ENCODE measurements at places on chromosomes 1 and 21. TPM values are rescaled to one million over a fixed set of nuclear protein-coding genes. Genes with fewer than 3 reads are reported as not detected.

The OLFM3 gene
- total RNA-seq = not detected

The VANGL2 gene
- 0.28 TPM for total RNA-seq

The LRRN2 gene
- total RNA-seq = not detected

The PLA2G2D gene
- total RNA-seq = not detected

The SLC16A4 gene
- 73.0 TPM for total RNA-seq

The DAB1 gene
- total RNA-seq = 0.56 TPM

The ADAM30 gene
- total RNA-seq = not detected

The CDCA8 gene
- 6.1 TPM for total RNA-seq

The DIO1 gene
- not detected for total RNA-seq

The MPL gene
- not detected for total RNA-seq

The FCGR3A gene
- not detected for total RNA-seq

The ADORA1 gene
- total RNA-seq = under 0.01 TPM

The OR2L5 gene
- not detected for total RNA-seq

The CRYBG2 gene
- not detected for total RNA-seq

The HES2 gene
- total RNA-seq = not detected

The RAB42 gene
- total RNA-seq = 0.83 TPM

The ATP5PO gene
- 237 TPM for total RNA-seq

The OR2G6 gene
- total RNA-seq = not detected

The CA14 gene
- total RNA-seq = not detected

The NGF gene
- total RNA-seq = 12.5 TPM

GRCh38 chr1:194338241-194338948 lies 1152.0 kb upstream of the B3GALT2 start:
- peak; percentile 18 for DNase-seq

- no peak for DNase-seq
Observed at GRCh38 chr1:79655876-79656275, 649.3 kb upstream of the ADGRL4 start.

- peak; percentile 86 for DNase-seq
Observed at GRCh38 chr21:14864211-14865021, 200.4 kb downstream of the NRIP1 start.

DNA sequence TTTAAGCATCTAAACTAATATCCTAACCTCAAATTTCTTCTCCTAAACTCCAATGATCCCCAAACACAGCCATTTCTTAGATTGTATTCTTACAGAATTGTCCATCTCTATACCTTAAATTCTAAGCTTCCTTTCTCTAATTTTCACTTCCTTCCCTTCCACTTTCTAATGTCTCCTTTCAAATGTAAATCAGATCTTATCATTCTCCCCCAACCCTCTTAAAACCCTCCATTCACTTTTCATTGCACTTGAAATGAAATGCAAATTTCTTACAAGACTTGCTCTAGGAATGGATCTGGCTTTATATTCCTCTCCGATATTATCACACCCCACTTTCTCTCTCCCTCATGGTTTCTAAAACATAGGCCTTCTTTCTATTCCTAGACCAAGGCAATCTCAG lies 534.6 kb downstream of the LMO4 start:
- DNase-seq = no peak

- DNase-seq = peak; percentile 88
Observed at GRCh38 chr1:25568834-25569596, 25.6 kb downstream of the LDLRAP1 start.

GRCh38 chr21:44021064-44021463 lies 9.0 kb downstream of the TRAPPC10 start:
- DNase-seq = no peak

GRCh38 chr1:180402001-180402400 lies 100.4 kb downstream of the ACBD6 start:
- no peak for DNase-seq

- no peak for DNase-seq
Observed at GRCh38 chr21:33075128-33075527, 5.2 kb downstream of the OLIG1 start.

DNA sequence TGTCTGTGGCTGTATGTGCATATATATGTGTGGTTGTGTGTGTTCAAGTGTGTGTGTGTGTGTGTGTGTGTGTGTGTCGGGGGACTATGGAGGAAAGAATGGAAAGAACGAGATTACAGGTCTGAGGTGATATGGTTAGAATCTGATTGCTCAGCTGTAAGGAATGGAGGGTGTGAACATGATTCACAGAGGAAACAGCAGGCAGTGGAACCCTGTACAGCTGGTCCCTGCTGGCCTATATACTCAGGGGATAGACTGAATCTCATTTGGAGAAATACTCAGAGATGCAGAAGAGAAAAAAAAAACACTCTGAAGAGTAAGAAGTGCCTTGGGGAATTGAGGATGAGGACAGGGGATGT lies 180.1 kb upstream of the ESRRG start:
- DNase-seq = peak; percentile 87

DNA sequence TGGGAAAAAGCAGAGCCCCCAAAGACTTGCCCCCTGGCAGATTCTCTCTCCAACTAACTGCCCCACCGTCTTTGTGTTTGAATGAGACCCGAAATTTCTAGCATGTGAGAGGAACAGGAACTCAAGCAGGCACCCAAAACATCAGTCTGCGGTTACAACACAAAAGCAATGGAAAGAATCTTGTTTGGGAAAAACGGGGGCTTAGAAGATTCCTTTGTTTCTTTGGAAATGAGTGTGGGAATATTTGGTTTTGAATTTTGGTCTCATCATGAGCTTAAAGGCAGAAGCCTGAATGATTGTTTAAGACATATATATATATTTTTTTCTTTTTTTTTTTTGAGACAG lies 188.9 kb upstream of the TMEM51 start:
- no peak for DNase-seq

GRCh38 chr1:168897249-168897648 lies 168.2 kb upstream of the DPT start:
- DNase-seq = no peak

GRCh38 chr1:18284805-18285537 lies 177.4 kb downstream of the IGSF21 start:
- DNase-seq = no peak

DNA sequence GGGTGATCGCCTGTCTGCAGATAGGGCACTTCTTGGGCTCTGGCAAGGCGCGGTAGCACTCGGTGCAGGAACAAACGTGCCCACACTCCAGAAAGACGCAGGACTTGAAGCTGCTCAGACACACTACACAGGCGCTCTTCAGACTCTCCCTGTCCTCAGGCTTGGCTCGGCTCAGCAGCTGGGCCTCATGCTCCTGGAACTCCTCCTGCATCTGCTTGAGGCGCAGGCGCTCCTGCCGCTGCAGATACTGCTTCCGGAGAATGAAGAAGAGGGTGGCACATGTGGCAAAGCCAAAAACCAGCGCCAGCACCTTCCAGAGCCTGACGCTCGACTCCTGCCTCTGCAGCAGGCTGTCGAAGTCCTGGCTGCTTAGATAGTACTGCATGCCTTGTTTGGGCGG lies 7.2 kb downstream of the MUL1 start:
- DNase-seq = no peak

- DNase-seq = peak; percentile 19
Observed at GRCh38 chr1:199302554-199302953, 663.7 kb downstream of the PTPRC start.

DNA sequence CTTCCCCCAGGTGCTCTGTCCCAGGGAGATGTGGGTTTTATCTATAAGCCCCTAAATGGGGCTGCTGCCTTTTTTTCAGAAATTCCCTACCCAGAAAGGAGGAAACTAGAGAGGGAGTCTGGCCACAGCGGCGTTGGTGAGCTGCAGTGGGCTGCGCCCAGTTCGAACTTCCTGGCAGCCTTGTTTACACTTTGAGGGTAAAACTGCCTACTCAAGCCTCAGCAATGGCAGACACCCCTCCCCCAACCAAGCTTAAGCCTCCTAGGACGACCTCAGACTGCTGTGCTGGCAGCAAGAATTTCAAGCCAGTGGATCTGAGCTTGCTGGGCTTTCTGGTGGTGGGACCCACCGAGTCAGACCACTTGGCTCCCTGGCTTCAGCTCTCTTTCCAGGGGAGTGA lies 46.2 kb upstream of the PAPPA2 start:
- DNase-seq = no peak

GRCh38 chr1:157691285-157691920 lies 9.2 kb downstream of the FCRL3 start:
- DNase-seq = peak; percentile 23

DNA sequence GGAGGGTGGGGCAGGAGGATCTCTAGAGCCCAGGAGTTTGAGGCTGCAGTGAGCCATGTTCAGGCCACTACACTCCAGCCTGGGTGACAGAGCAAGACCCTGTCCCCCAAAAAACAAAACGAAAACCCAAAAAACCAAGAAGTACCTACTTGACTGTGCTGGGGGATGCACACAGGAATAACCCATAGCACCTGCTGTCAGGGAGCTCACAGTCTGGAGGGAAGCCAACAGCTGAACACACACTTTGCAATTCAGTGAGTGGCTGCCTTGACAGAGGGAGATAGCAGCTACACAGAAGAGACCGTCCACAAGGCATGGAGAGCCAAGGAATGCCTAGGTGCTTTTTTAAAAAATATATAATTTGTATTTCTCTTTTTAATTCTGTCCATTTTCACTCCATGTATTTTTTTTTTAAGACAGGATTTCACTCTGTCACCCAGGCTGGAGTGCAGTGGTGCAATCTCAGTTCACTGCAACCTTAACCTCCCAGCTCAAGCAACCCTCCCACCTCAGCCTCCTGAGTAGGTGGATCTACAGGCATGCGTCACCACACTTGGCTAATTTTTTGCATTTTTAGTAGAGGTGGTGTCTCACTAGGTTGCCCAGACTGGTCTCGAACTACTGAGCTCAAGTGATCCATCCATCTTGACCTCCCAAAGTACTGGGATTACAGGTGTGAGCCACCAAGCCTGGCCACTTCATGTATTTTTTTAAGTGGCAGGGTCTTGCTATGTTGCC lies 68.7 kb downstream of the NID1 start:
- no peak for DNase-seq

DNA sequence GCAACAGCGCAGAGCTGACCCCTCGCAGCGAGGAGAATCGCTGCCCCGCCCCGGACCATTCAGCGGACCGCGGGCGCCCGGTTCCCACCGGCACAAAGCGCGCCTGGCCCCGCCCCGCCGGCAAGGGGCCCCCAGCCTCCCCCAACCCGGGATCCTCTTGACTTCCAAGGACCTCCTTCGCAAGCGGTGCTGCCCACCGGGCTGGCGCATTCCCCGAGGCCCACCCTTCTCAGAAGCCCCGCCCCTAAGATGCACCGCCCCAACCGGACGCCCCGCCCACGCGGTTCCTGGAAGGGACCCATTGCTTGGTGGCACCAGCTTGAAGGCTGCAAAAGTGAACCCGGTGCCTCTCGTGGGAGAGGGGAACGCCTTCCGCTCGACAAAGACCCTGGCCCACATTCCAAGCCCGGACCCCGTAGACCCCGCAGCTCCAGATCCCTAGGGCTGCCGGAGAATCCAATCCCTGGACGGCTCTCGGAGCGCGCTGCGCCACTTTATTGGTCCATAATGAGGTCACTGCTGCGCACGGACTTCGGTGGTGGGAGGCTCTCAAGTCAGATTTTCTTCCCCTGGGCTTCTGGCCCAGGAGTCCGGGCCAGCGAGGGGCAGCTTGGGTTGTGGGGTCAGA lies 2.0 kb downstream of the HES3 start:
- DNase-seq = no peak

DNA sequence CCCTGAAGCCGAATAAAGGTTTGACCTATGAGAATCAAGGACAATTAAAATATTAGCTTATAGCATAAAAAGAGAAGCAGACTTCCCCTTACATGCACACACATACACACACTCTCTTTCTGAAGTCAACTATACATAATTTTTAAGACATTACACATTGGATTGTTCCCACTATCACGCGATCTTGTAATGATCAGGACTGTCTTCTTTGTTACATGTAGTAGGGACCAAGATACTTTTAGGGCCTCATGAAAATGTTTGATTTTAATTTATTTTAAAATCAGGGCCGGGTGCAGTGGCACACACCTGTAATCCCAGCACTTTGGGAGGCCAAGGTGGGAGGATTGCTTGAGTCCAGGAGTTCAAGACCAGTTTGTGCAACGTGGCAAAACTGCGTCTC lies 16.4 kb upstream of the IRF2BP2 start:
- DNase-seq = no peak

GRCh38 chr1:22256213-22256512 lies 113.3 kb upstream of the WNT4 start:
- no peak for DNase-seq

- no peak for DNase-seq
Observed at GRCh38 chr1:234643111-234643849, 33.3 kb upstream of the IRF2BP2 start.

DNA sequence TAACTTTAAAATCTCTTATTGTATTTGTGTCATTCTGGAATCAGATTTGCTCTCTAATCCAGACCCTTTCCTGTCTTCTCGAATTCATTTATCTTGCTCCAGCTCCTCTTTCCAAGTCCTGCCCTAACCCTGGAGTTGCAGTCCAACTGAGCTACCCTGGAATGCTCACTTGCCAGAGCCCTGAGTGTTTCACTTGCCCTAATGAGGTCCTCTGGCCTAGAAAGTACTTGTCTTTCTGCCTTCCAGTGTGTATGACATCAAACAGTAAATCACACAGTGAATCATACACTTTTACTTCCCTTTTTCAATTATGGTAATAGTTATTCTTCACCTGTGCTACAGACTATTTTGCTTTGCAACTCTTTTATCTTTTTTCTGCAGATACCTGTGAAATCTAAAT lies 96.9 kb downstream of the NEK7 start:
- DNase-seq = peak; percentile 75

DNA sequence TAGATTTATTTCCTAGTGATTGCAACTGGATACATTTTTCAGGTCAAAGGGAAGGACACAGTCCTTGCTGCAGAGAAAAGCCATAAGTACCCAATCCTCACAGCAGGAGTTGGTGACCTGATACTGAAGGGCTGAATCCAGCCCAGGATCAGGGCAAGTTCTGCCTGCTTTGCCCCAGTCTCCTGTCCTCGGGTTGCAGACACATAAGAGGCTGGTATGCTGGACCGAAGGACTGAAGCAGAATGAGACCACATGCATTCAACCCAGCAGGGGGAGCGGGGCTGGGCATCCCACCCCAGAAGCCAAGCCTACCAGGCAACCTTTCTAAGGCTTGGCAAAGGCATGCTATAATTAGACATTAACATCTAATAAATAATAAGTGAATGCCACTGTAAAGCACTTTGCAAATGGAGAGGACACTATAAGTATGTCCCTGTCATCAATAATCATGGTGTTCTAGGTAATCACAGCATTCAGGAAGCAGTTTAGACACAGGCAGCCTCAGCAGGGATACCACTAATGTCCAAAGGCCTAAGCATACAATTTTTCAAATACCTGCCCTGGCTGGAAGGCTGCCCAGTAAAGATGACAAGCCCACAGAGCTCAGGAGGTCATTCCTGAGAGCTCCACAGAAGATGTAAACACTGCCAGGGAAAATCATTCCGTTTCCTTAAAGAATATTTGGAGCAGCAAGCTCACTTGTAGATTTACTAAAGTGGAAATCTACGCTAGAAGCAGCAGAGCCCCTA lies 47.6 kb downstream of the KRTAP19-8 start:
- DNase-seq = no peak

All from IMR-90 (cell line).